ENCODE measurements at places on chromosomes 6 and 20. TPM values are rescaled to one million over a fixed set of nuclear protein-coding genes. Genes with fewer than 3 reads are reported as not detected.

The BHLHE23 gene
- not detected for total RNA-seq

The PI3 gene
- 11.1 TPM for total RNA-seq

The SEMG1 gene
- not detected for total RNA-seq

The FOXF2 gene
- total RNA-seq = 0.25 TPM

The ANGPT4 gene
- 2.1 TPM for total RNA-seq

The PANK2 gene
- 26.6 TPM for total RNA-seq

The SLC22A7 gene
- total RNA-seq = not detected

The BPIFB1 gene
- not detected for total RNA-seq

The RARS2 gene
- total RNA-seq = 16.4 TPM

The TRIM31 gene
- not detected for total RNA-seq

The PROCR gene
- 16.4 TPM for total RNA-seq

The TUBB gene
- 166 TPM for total RNA-seq

The SPINT3 gene
- total RNA-seq = not detected

The KAT14 gene
- 19.6 TPM for total RNA-seq

The LRFN2 gene
- not detected for total RNA-seq

The FILIP1 gene
- 2.3 TPM for total RNA-seq

The BLOC1S5 gene
- 9.7 TPM for total RNA-seq

The DNAAF9 gene
- total RNA-seq = 20.9 TPM

The EBF4 gene
- 12.6 TPM for total RNA-seq

The ZC2HC1B gene
- not detected for total RNA-seq

The ZBTB12 gene
- total RNA-seq = 0.49 TPM

The WFDC5 gene
- 284 TPM for total RNA-seq

The STX7 gene
- total RNA-seq = 27.6 TPM

The CGAS gene
- total RNA-seq = 0.79 TPM

The HLA-DPA1 gene
- total RNA-seq = 21.1 TPM

The SIRPG gene
- total RNA-seq = not detected

The PTCHD4 gene
- 0.47 TPM for total RNA-seq

The VNN1 gene
- total RNA-seq = 1.1 TPM

The GJA1 gene
- 329 TPM for total RNA-seq

The PCMTD2 gene
- total RNA-seq = 245 TPM

The MRPL18 gene
- total RNA-seq = 56.7 TPM

The ADTRP gene
- 30.7 TPM for total RNA-seq

The CYP39A1 gene
- 39.0 TPM for total RNA-seq

The LTB gene
- not detected for total RNA-seq

The STMND1 gene
- total RNA-seq = 0.49 TPM

The PTK6 gene
- total RNA-seq = 70.6 TPM

The RHAG gene
- not detected for total RNA-seq

The FBXO30 gene
- total RNA-seq = 5.5 TPM

The FAM209B gene
- 2.5 TPM for total RNA-seq

The C6orf118 gene
- not detected for total RNA-seq

The TBX18 gene
- 0.62 TPM for total RNA-seq

The AIF1 gene
- total RNA-seq = 16.3 TPM

The C6orf52 gene
- total RNA-seq = not detected

The TGM3 gene
- total RNA-seq = 24.9 TPM

The ZFP64 gene
- 25.1 TPM for total RNA-seq

The BMP7 gene
- total RNA-seq = 39.2 TPM

The ERVFRD-1 gene
- not detected for total RNA-seq

The UNC93A gene
- 16.1 TPM for total RNA-seq
